DMS 273 treated with DMSO at 0.1 percent for 48 hours (cell line): ENCODE measurements at places on chromosomes 7 and 10.
A peak's percentile ranks its signal among the peaks of the same experiment; 100 is the strongest.

DNA sequence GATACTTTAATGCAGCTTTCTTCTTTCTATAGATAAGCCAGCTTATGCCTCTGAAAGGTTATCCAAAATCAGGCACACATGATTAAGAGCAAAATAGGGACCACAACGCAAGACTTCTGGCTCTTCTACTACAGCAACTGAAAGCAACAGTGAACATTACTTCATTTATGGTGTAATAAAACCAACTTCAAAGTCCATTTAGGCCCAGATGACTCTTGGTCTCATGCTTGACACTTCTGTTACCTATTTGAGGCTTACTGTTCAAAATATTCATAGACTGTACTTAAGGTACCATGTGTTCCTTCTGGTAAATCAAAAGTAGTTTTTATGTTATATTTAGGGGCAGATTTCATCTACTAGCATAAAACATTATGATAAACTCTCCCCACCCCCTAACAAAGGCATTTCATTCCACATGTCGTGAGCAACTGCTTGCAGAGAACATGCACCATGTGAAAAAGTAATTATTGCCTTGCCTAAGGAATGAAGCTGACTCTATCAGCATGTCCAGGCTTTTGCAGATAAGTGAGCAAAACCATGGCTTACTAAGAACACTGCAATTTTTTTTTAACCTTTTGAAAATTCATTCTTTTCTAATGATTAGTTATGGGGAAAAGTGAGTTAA, 154.9 kb upstream of the ITGB1 start:
- DNase-seq: no peak

DNA sequence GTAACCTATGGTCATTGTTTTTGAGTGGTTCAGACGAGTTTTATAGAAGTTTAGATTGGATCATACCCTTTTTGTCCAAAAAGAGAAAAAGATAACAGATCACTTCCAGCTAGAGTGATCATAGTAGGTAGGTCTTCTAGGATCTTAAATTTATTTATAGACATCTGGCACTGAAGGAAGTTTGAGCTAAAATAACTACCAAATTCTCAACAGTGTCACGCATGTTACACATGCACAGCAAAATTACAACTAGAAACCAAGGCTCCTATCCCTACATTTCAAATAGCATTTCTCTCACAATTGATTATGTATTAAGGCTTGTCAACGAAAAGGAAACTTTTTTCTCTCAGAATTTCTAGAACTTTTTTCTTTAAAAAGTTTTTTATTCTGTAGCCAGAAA, 2.3 kb downstream of the CALU start:
- DNase-seq: no peak

- no peak for DNase-seq
Measured at GRCh38 chr7:44279286-44279685, 46.1 kb downstream of the CAMK2B start.

DNA sequence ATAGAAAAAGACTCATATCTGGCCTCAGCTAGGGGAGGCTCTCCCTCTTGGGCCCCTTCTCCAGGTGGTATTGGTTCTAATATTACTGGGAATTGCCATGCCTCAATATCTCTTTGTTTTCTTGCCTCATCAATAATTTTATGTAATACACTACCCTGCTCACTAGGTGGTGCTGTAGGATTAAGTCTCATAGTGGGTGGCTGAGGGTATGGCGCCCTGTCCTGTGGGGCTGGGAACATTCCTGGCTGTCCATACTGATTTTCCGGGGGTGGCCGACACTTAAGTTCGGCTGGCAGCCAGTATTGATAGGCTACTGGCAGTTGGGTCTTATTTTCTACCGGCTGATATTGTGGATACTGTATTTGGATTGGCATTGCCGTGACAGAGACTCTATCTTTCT, 9.0 kb upstream of the TAS2R3 start:
- DNase-seq: no peak

- peak; percentile 26 for DNase-seq
Measured at GRCh38 chr10:96130326-96130995, 364 bp downstream of the ZNF518A start.

- DNase-seq: no peak
Measured at GRCh38 chr7:24255139-24255538, 28.9 kb upstream of the NPY start.

DNA sequence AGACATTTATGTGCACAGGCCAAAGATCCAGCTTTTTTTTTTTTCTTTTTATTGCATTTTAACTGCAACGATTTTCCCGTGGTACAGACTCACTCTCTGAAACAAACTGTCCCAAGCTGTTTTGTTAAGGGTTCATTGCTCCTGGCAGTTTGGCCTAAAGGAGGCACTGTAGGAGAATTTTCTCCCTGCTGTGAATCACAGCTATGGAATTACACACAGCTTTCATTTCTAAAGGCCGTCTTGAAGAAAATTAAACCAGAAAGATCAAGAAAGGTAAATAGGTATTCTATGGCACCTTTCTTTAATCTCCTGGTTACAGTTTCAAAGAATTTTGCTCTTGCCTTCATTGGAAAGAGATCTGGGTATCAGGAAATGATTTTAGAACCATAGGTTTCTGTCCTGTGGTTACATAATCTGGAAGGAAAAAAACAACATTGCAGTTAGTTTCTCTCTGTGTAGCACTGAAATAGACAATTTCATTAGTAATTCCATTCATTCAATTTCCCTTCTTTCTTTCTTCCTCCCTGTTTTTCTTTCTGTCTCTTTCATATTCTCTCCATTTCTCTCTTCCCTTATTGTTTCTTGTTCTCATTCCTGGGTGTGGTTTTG, 51.2 kb downstream of the PDK4 start:
- peak; percentile 29 for DNase-seq

- DNase-seq: no peak
Measured at GRCh38 chr7:33448035-33448434, 318.7 kb downstream of the BBS9 start.

- DNase-seq: no peak
Measured at GRCh38 chr10:117539903-117540639, 2.5 kb upstream of the EMX2 start.

GRCh38 chr10:124259139-124259825, 159.4 kb downstream of the OAT start:
- DNase-seq: no peak

GRCh38 chr7:42624471-42624870, 287.4 kb downstream of the C7orf25 start:
- DNase-seq: no peak

DNA sequence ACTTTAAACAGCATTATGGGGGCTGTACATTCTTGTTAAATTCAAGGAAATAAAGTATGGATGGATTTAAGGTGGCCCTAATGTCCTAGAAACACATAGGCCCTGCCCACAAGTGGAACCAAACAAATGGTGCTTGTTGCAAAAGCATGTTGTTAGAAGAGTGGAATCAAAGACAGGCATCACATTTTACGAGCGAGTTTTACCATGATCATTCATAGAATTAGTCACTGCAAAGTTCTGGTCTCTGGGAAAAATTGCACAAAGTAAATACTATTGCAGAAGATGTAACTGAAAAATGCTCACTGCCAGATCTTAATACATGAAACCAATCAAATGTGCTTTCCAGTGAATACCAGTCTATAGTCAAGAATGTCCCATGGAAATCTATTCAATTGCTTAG, 677.1 kb downstream of the PARD3 start:
- no peak for DNase-seq

GRCh38 chr10:78634835-78635234, 433.9 kb upstream of the ZMIZ1 start:
- DNase-seq: no peak

- DNase-seq: no peak
Measured at GRCh38 chr10:120513307-120513796, 56.3 kb downstream of the PLPP4 start.

GRCh38 chr10:61175316-61175715, 231.3 kb upstream of the RHOBTB1 start:
- no peak for DNase-seq

DNA sequence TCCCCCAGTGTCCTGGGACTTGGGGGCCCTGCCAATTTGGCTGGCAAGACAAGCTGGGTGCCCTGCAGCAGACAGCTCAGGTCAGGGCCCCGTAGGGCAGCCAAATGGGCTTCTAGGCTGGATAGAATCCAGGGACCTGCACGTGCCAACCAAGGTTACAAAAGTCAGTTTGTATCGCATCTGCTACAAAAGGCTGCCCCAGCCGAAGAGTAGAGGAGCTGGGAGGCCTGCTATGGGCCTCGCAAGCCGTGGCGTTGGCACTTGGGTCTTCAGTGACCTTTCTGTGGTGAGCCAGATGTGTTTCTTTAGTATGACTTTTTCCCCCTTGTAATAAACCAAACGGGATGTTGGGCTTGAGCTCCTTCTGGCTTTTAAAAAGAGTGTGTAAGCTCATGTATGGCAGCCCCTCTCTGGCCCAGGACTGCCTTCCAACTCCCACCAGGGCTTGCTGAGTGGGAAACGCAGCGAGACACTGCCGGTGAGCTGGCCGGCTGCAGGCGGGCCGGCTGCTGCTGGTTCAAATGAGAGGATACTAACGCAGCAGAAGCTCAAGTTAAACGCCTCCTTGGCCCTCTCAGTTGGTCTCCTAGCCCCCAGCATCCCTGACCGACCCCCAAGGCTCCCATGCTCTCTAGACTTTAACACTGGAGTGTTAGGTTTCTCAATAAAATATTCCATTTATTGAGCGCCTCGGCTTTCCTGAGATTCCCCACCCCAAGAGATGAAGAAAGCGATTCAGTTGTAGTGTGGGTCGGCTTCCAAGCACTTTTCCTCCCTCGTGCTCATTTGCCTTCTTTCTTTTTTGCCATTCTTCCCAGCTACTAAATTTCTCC, 3.1 kb upstream of the HOXA10 start:
- DNase-seq: no peak
